ENCODE measurements at places on chromosomes 1 and 21.

- no peak for DNase-seq
These were observed 3.2 kb downstream of the CGN start for GRCh38 chr1:151514366-151514765.

DNA sequence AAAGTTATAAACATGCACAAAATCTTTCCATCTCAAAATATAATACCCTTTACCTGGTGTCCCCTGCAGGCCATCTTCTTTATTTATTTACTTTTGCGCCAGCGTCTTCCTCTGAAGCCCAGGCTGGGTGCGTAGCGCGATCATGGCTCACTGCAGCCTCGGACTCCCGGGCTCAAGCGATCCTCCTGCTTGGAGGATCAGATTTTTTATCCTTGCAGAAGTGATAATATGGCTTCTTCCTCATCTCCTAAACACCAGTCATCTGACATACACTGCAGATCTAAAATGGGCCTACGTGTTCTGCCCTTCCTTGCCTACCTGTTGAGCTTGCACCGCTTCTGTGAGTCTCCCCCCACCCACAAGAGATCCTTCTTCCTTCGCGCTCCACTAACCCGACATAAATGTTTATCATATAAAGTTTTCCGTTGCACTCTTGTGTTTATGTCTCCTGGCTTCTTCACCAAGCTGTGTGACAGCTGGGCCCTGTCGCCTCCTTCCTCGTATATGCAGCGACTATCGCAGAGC lies 506 bp upstream of the SRP9 start:
- no peak for DNase-seq

- no peak for DNase-seq
These were observed 219.5 kb downstream of the PTPRU start for GRCh38 chr1:29455781-29456180.

- DNase-seq: no peak
These were observed at the start of gene IGSF21 for GRCh38 chr1:18107369-18108298. TSS of gene IGSF21 (plus strand) at chr1:18107798. CDS start at chr1:18108129, 331 bp downstream.

- no peak for DNase-seq
These were observed 261.5 kb upstream of the VAMP3 start for GRCh38 chr1:7509598-7509997.

DNA sequence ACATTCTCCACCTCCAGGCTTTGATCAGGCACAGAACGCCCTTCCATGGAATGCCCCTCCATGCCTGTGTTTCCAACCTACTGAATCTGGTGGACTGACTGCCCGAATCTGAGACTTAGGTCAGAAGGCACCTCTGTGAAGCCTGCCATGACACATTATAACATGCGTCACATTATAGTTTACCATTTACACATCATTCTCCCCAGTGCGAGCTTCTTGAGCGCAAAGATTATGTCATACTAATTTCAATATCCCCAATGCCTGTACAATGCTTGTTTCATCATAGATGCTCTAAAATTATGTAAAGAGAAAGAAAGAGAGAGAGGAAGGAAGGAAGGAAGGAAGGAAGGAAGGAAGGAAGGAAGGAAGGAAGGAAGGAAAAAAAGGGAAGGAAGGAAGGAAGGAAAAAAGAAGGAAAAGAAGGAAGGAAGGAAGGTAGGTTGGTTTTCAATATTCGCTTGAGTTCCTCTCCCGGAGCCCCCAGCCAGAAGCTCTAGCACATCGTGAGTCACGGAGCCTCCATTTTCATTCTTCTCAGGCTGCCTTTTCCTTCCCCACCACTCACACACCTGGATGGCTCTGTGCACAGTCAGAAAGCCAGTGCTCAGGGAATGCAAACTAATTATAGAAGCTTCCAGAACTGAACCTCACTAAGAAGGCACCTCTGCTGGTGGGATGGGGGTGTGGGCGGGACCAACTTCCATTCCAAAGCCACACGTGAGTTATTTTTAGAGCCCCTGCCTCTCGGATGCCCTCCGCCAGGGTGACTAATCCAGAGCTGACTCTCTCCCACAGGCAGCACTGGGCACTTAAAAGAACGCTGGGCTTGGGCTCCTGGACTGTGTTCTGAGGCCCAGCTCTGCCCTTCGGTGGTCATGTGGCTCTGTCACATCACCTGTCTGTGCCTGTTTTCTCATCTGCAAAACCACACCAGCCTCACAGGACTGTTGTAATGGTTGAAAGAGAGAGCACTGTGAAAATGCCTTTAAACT lies 27.4 kb downstream of the LAMB3 start:
- DNase-seq: no peak

GRCh38 chr1:15722836-15723532 lies 13.1 kb upstream of the SLC25A34 start:
- no peak for DNase-seq

DNA sequence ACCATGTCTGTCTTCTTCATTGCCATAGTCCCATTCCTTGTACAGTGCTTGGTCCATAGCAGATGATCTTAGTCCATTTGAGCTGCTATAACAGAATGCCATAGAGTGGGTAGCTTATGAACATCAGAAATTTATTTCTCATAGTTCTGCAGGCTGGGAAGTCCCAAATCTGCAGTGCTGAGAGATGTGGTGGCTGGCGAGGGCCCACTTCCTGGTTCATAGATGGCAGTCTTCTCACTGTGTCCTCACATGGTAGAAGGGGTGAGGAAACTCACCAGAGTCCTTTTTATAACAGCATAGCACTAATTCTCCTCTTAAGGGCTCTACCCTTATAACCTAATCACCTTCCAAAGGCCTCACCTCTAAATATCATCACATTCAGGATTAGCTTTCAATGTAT lies 23.1 kb upstream of the RAP1A start:
- peak; percentile 50 for DNase-seq

DNA sequence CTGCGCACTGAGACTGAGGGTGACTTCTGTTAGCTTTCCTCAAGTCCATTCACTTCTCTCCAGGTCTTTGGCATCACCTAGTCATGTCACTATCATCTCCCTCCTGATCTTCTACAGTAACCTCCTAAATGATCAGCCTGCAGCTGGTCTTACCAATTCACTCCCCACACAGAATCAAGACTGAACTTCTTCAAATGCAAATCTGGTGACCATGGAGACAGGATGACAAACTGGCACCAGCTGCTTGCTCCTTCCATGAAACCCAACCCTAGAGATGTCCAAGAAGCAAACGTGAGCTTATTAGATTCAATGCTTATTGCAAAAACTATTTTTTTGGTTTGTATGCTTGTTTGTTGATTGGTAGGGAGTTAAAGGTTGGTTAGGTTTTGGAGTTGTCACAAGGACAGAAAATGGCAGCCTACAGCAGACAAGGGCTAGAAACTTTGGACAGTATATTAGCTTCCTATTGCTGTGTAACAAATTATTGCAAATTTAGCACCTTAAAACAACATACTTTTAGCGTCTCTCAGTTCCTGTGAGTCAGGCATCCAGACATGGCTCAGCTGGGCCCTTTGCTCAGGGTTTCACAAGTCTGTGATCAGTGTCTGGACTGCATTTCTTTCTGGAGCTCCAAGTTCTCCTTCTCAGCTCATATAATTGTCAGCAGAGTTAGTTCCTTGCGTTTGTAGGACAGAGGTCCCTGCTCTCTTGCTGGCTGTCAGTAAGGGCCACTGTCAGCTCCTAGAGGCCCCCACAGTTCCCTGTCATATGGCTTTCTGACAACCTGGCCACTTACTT lies 53.3 kb upstream of the GJA8 start:
- no peak for DNase-seq

GRCh38 chr1:151284013-151284577 lies 2.0 kb downstream of the ZNF687 start:
- DNase-seq: no peak

DNA sequence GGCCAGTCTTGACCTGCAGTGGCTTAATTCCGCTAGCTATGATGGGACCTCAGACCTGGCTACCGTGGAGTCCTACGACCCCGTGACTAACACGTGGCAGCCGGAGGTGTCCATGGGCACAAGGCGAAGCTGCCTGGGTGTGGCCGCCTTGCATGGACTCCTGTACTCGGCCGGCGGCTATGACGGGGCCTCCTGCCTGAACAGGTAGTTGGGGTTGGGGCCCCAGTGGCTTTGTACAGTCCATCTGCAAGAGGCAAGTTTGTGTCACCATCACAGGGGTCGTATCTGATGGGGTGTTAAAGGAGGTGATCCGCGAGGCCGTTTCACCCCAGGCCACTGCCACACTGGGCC lies 2.9 kb downstream of the KLHL17 start:
- no peak for DNase-seq

- DNase-seq: no peak
These were observed 12.2 kb downstream of the UTP25 start for GRCh38 chr1:209839875-209840546.

DNA sequence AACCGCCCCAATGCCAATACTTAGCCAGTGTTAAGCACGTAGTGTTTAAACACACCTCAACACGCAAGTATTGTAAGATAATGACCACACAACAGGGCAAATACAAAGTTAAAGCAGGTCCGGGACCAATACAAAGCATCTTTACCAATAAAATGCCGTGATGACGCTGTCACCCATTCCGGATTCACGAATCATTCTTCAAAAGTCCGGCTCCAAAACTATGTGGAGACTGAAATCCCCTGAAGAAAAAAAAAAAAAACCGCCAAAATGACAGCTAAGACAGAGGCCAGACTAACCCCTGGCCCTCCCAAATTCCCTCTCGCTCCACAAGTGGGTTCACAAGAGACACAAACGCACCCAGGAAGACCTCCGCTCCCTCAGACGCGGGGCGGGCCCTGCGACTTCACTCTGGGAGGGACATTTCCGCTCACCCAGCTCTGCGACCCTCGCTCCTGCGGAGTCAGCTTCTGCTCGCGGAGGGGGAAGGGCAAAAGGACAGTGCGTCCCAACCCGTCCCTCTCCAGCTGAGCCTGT lies 625 bp upstream of the DARS2 start:
- no peak for DNase-seq

DNA sequence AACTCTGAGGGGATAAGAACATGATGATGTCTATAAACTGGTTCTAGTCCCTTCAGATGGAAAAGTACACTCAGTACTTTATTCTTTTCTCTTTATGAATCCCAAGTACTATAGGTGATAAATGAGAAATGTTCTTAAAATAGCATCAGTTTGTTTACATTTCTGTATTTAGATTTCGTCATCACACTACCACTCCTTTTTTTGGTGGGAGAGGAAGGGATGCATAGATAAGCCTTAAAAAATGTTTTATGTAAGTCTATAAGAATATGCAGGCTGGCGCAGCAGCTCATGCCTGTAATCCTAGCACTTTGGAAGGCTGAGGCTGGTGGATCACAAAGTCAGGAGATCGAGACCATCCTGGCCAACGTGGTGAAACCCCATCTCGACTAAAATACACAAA lies 144.8 kb downstream of the USP25 start:
- DNase-seq: no peak
